ENCODE measurements at places on chromosomes 7 and 10. TPM values are rescaled to one million over a fixed set of nuclear protein-coding genes. Genes with fewer than 3 reads are reported as not detected.

DNA sequence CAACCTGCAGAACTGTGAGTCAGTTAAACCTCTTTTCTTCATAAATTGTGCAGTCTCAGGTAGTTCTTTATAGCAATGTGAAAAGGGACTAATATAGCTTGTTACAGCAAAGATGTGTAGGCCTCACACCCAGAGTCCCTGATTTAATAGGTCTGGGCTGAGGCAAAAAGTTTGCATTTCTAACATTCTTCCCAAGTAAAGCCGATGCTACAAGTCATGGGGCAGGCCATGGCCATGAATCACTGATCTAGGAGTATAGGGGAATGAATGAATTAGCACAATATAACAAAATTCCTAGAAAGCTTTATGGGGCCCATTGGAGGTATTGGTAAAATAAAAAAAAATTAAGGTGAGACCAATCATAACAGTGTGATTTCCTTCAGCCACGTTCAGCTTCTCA is 11.5 kb upstream of the AASS start:
- DNase-seq: no peak

GRCh38 chr7:98472521-98472954 is 71.6 kb upstream of the BAIAP2L1 start:
- no peak for DNase-seq

GRCh38 chr10:75000748-75001321 is 110.6 kb upstream of the SAMD8 start:
- no peak for DNase-seq

The MBL2 gene
- not detected for total RNA-seq

The ACTR1A gene
- total RNA-seq: 133 TPM

The COBL gene
- 0.78 TPM for total RNA-seq

GRCh38 chr7:1085910-1086421 is 1.9 kb upstream of the GPER1 start:
- no peak for DNase-seq

The PRSS37 gene
- total RNA-seq: not detected

The FAM25G gene
- total RNA-seq: not detected

Measured in foreskin keratinocyte (primary cell).